ENCODE measurements at places on chromosomes 7 and 10. TPM values are rescaled to one million over a fixed set of nuclear protein-coding genes. Genes with fewer than 3 reads are reported as not detected.

Gene EMX2
- total RNA-seq = 1.3 TPM

Gene PDE6C
- total RNA-seq = not detected

Gene CABCOCO1
- total RNA-seq = 0.29 TPM

Gene STEAP2
- total RNA-seq = 0.05 TPM

Measured in glomerular endothelial cell (primary cell).